ENCODE measurements at places on chromosomes 12 and 14. TPM values are rescaled to one million over a fixed set of nuclear protein-coding genes. Genes with fewer than 3 reads are reported as not detected.
A peak's percentile ranks its signal among the peaks of the same experiment; 100 is the strongest.

- DNase-seq: no peak
Measured at GRCh38 chr12:57476993-57477709, 2.5 kb downstream of the ARHGAP9 start.

GRCh38 chr12:51847643-51848325, 734 bp downstream of the FIGNL2 start:
- DNase-seq: peak; percentile 87

DNA sequence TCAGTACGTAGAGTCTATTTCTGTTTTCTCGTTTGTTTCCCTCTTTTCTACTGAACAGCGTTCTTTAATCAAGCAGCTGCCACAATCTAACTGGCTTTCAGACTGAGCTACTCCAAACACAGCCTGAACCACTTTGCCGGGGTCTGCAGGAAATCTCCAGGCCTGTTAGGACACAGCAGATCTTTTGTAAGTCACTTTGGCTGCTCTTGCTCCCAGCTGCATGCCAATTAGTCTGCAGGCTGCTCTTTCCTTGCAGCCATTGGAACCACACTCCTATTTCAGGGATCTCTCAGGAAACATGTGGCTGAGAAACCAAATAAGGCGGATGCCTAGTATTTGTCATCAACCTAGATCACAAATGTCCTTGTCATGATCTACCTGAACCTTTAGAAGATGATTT, 73.6 kb downstream of the TMTC1 start:
- DNase-seq: peak; percentile 86

DNA sequence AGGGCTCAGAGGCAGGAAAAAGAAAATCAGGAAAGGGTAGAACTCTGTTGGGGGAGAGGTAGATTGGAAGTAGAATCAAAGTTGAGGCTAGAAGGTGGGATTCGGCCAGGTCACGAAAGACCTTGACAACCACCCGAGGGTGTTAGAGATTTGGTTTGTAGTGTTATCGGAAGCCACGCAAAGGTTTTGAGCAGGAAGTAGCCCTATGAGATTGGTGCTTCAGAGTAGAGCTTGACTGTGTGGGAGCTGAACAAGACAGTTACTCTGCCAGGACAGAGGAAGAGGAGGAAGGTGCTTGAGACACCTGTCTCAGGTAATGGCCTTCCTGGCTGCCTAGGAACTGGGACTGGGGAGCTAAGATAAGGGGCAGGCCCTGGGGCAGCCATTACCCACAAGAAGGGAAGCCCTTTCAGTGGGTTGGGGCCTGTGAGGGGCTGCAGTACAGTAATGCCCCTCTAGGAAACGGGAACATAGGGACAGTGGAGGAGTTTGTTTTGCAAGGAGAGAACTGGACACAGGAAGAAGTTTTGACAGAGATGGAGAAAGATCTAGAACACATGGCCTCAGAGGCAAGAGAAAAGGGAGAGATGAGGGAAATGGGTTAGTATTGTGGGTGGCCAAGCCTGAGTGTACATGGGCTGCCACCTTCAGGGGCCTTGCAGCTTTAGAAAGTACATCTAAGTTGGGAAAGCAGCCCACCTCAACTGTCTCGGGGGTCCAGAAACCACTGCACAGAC, 73.5 kb downstream of the RIN3 start:
- no peak for DNase-seq

DNA sequence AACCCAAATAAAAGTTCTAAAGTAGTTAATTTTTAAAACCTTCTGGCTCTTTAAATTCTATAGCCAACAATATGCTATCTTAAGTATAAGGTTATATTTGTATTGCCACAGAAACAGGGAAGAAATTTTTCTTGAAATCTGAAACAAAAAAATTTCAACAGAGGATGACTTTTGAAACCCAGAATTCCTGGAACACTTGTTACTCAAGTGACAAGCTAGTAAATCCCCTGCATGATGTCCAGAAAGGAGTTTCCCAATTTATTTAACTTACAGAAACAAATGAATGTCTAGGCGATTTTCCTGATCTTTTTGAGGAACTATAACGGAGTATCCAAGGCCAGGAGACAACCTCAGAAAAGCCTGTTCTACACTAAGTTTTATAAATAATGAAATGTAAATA, 69.6 kb downstream of the SLC41A2 start:
- no peak for DNase-seq

- no peak for DNase-seq
Measured at GRCh38 chr12:93360688-93361087, 17.0 kb upstream of the NUDT4 start.

DNA sequence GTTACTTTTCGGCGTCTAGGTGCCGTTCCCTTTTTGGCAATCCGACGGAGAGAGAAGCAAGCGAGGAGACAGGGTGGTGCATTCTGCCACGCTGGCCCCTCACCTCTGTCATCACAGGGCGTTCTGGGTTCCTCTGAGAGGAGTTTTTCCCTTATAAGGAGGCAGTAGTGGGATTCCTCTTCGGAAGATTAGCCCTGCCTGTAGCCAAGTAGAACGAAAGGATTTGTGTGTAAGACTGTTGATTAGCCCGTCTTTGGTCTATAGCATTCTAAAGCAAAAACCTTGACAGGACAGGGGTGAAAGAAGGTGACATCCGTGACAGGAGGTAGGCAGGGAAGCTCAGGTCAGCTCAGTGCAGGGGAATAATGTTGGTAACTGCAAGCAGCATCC, 9.1 kb upstream of the NEMF start:
- peak; percentile 79 for DNase-seq

DNA sequence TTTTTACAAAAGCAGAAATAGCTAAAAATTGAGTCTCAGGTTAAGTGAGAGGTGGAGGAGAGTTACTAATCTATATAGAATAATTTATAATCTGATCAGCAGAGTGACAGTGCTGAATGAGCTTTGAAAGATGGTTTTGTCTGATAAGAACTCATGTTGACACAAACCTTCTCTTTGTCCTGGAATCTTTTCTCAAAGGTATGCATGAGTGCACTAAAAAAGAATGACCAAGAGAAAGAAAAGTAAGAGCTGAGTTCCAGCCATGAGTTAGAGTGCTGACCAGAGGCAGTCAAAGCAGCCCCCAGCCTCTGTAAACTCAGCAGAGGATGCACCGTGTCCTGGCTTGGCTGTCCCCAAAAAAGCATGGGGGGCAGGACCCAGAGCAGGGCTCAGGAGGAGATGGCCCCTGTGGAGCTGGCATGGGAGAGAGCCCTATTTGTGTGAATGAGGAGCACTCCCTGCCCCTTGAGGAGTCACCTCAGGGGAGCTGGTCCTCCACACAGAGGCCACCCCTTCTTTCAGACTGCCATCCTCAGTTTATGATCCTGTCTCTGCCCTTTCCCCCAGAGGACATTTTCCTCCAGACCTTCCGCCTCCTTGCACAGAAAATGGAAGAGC, 129.8 kb downstream of the SEC23A start:
- peak; percentile 21 for DNase-seq

DNA sequence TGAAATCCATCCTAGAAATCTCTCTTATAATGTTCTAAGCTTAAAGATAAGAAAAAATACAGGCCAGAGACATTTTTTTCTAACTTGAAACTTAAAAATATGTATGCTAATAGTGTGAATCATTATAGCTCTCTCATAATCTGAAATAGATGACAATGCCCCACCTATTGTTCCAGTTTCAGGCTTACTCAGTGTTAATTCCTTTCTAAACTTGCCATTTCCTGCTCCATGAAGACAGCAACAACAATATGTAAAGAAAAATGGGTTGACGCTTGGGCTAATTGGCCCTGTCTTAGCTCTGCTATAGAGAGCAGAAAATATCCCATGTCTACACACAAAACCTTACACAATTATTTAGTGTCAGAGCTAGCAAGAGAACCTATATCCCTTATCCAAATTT, 37.1 kb downstream of the LMO3 start:
- no peak for DNase-seq

Gene KLHDC1
- total RNA-seq: 0.99 TPM

Gene CRACR2A
- total RNA-seq: 1.1 TPM

Gene RAB35
- total RNA-seq: 24.5 TPM

Gene GUCY2C
- total RNA-seq: not detected

Gene CLMN
- total RNA-seq: 6.3 TPM
